Stimulated activated naive CD8-positive, alpha-beta T cell treated with anti-CD3 and anti-CD28 coated beads, Interleukin-15, Interleukin-2, amounts not matched to agents 100 U/mL and 50 U/mL, for 24 hours (primary cell): ENCODE measurements at places on chromosomes 1 and 21.
A peak's percentile ranks its signal among the peaks of the same experiment; 100 is the strongest.

DNA sequence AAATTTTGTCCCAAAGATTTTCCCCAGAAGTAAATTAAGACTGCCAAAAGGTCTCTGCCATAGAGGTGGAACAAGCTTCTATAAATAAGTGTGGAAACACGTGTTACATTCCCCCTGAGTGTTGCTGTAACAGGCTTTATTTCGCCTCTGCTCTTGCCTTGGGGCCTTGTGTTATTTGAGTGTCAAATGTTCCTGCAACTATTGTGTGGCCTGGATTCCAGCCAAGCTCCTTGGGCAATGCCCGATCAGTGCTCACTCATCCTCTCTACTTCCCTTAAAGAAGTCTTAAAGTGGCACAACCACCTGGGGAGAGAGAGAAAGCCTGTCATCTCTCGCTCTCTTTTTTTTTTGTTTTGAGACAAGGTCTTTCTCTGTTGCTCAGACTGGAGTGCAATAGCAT lies 156.7 kb downstream of the NR5A2 start:
- no peak for DNase-seq

- peak; percentile 57 for DNase-seq
Measured at GRCh38 chr1:84689514-84690396, 506 bp downstream of the SSX2IP start.

DNA sequence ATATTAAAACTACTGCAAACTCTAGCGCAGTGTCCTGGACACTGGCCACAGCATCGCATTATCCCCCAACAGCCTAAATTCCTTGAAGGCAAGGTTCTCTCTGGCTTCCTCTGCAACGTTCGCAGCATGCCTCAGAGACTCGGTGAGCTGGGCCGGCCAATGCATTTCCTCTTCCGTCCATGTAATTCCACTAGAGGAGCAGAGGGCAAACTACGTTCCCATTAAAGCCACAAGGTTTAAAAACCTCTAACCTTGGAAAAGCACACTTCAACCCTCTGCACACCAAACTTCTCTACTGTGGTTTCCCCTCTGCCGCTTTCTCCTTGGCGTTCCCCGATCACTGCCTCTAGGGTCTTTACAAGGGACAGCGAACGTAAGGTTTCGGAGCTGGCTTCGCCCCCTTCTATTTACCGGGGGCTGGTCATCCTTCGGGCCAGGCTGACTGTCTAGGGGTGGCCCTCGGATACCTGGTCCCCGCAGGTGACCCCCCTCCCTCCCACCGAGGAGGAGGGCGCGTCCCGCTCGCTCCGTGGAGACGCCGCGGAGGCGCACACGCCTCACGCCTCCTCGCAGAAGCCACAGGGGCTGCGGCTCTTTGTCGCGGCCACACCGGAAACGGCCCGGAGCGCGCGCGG lies 456 bp upstream of the SMYD2 start:
- DNase-seq = peak; percentile 29

DNA sequence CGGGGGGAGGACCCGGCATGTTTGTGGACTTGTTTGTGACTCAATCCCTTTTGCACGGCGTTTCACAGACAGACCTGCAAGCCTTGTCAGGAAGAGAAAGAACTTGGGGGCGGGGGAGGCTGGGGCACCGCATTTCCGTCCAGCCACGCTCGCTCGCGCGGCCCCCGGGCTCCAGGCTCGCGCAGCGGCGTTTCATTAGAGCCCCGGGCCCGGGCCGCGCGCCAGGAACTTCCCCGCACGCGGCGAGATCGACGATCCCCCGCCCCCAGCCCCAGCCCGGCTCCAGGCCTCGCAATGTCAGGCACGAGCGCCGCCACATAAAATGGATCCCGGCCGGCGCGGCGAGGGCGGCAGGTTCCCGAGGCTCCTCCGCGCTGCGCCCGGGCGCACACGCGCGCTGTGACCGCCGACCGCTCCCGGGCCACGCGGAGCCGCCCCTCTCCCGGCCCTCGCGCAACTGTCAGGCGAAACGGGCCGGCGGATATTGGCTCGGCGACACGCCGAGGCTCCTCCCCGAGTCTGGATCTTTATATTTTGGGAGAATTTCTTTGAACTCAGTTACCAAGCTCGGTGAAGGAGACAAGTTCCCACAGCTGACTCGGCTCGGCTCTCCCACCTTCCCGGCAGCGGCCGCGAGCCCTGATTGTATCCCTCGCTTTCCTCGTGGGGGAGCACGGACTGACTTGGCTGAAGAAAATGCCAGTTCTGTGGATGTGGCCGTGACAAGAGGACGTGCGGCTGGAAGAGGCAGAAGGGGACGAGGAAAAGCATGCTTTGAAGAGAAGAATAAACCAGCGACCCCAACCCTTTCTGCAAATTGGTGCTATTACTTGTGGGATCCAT lies at the start of gene KIF26B:
TSS of gene KIF26B (plus strand) at position 557 of the 843 bp plus-strand sequence. CDS start 440 bp downstream, outside the sequence.
- peak; percentile 44 for DNase-seq

DNA sequence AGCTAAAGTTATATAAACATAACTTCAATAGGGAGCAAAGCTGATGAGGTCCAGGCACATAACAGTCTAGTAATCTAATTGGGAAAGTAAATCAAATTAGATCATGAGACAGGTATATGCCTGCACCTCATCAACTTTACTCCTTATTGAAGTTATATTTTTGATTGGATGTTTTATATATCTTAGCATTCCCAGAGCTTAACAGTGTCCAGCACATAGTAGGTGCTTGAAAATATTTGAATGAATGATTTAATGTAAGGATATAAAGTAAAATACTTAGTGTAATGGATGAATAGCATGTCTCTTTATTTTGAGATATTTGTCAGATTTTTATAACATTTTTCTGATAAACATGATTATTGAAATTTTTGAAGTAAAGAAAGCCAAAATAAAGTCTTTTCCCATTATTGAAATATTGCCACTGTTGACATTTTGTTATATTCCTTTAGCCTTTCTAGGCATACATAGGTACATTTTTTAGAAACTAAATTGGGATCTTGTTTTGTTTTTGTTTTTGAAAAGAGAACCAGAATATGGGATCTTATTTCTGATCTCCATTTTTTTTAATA lies 2.8 kb downstream of the CDC7 start:
- no peak for DNase-seq

DNA sequence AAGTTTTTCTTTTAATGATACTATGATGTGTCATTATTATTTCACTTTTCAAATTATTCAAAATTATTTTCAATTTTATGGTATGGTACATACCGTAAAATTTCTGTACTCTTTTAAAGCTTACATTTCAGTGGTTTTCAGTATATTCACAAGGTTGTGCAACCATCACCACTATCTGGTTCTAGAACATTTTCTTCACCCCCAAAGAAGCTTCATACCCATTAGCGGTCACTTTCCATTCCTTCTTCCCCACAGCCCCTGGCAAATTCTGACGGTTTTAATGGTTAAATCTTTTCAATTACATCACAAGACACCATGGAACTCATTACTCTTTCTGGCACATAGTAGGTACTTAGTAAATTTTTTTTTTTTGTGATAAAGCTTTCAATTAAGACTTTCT lies 22.8 kb upstream of the ATP5PO start:
- no peak for DNase-seq
